ENCODE measurements at places on chromosomes 12 and 14.

DNA sequence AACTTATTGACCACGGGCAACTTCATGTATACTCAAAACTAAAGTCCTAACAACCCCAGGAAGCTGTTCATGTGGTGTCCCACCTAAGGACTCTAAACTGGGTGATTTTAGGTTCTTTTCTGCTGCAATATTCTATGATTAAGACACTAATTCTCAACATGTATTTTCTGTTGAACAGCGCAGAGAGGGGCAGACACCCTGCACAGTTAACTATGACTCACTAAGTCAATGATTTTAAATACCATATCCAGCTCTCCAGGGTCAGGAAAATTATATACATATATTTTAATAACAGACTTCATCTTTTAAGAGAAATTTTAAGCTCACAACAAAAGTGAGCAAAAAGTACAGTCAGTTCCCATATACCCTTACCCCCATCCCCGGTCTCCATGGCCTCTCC, 85.0 kb downstream of the FOXN3 start:
- H3K4me3 ChIP-seq: no peak overlapping the region
- no peaks in the 10 kb centered on the region for H3K36me3 ChIP-seq
- no peaks in the 10 kb centered on the region for H3K4me1 ChIP-seq
- DNase-seq: no peak
- no peaks in the 10 kb centered on the region for H3K27me3 ChIP-seq
- H3K27ac ChIP-seq: no peak overlapping the region

- no peaks in the 10 kb centered on the region for H3K36me3 ChIP-seq
- H3K27me3 ChIP-seq: no peaks in the 10 kb centered on the region
- H3K4me1 ChIP-seq: peaks cover 3% of the 10 kb centered on the region
These were observed 5.5 kb downstream of the CCDC92 start for GRCh38 chr12:123967121-123967586.

DNA sequence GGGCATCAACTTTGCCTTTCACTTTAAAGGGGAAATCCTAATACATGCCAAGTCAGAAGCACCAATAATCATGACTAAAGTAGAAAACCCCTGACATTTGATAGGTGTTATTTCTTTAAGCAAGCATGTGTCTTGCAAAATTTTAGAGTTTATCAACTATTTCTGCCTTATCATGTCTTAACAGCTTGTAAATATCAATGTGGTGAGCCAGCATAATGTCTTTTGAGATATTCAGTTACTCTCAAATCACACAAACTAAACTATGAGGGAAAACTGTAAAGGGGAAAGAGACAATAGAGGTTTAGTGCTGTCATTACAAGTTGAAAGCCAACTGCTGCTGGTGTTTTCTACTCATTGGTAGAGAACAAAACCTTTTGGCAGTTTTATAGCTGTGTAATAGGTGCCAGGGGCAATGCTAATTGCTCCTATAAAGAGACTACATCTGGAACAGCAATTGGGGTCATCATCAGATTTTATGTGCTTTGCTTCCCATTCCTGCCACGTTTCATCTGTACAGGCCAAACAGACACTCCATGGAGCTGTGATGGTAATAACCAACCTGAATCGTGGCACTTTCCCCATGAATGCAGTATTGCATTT, 1027.4 kb downstream of the FSCB start:
- no peak overlapping the region for H3K4me3 ChIP-seq
- no peaks in the 10 kb centered on the region for H3K4me1 ChIP-seq
- H3K27ac ChIP-seq: no peak overlapping the region
- DNase-seq: no peak
- H3K27me3 ChIP-seq: no peaks in the 10 kb centered on the region
- no peaks in the 10 kb centered on the region for H3K36me3 ChIP-seq

GRCh38 chr14:92005019-92005418, 34.8 kb downstream of the TRIP11 start:
- H3K4me1 ChIP-seq: no peaks in the 10 kb centered on the region
- H3K4me3 ChIP-seq: no peak overlapping the region
- no peaks in the 10 kb centered on the region for H3K27me3 ChIP-seq

DNA sequence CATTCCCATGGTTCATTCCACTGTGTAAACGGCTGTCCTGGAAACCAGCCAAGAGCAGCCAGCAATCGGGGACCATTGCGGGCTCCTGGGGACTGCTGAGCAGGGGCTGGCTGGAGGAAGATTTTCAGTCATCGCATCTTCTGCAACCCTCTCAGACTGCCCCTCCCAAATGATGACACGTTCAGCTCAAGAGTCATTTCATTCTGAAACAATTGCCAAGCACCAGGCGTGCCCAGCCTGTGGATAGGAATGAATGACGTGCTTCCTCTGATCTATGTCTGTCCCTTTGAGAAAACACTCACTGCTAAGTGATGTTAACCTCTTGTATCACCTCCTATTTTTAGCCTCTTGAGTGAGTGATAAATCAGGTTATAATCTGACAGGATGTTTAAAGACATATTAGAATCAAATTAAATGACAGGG, 62.0 kb downstream of the NDUFA12 start:
- no peak for DNase-seq
- H3K4me1 ChIP-seq: no peaks in the 10 kb centered on the region
- H3K36me3 ChIP-seq: no peaks in the 10 kb centered on the region
- H3K27me3 ChIP-seq: no peaks in the 10 kb centered on the region

DNA sequence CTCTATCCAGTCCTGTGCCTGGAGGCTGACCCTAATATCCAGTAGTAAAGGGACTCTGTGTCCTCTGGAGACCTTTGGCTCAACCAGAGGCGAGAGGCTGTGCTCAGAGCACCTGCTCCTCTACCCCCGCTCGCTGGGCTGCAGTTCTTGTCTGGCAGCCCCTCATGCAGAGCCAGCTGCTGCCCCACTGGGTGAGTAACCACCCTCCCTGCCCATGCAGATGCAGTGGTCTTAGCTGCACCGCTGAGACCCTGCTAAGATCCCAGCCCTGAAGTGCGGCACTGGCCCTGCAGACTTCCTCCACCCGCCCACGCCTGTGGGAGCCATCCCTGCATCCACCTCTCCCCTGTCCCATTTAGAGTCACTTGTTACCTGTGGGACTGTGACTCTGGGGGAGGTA, 347.5 kb upstream of the SFSWAP start:
- no peak for DNase-seq
- no peak overlapping the region for H3K4me3 ChIP-seq
- peaks cover 34% of the 10 kb centered on the region for H3K27me3 ChIP-seq
- H3K27ac ChIP-seq: no peak overlapping the region
- no peaks in the 10 kb centered on the region for H3K4me1 ChIP-seq
- H3K36me3 ChIP-seq: no peaks in the 10 kb centered on the region

DNA sequence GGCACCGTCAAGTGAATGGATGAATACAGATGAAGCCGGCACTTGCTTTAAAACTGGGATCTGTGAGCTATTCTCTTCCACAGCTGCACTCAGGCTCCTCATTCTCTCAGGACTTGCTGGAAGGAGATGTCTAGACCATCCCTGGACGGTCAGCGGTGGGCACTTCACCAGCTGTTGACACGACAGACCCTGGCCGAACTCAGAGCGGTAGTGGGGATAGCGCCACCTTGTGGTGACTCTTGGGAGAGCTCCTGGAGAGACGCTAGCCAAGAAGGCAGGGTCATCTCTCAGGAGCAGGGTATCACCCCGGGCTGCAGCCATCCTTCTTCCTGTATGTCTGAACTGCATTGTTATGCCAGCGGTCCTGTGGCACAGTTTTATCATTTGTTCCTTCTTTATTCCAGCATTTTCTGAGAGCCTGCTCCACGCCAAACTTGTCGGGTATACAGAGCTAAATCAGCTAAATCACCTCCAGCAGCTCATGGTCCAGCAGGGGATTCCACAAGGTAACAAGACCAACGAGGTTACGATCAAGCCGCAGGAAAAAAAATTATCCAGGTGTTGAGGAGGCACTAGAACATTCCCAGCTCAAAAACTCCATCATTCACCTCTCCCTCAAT, 10.0 kb downstream of the WNT1 start:
- H3K27ac ChIP-seq: no peak overlapping the region
- no peak overlapping the region for H3K4me3 ChIP-seq
- no peaks in the 10 kb centered on the region for H3K4me1 ChIP-seq
- H3K27me3 ChIP-seq: peaks cover 8% of the 10 kb centered on the region

- H3K4me3 ChIP-seq: no peak overlapping the region
- DNase-seq: no peak
- no peaks in the 10 kb centered on the region for H3K36me3 ChIP-seq
- H3K27me3 ChIP-seq: no peaks in the 10 kb centered on the region
- H3K27ac ChIP-seq: peak overlapping the region; percentile 75
These were observed 64.4 kb downstream of the ARF6 start for GRCh38 chr14:49957089-49957852.

GRCh38 chr14:93019367-93019843, 96.3 kb downstream of the ITPK1 start:
- no peak overlapping the region for H3K4me3 ChIP-seq
- H3K27ac ChIP-seq: no peak overlapping the region
- no peak for DNase-seq
- no peaks in the 10 kb centered on the region for H3K36me3 ChIP-seq

DNA sequence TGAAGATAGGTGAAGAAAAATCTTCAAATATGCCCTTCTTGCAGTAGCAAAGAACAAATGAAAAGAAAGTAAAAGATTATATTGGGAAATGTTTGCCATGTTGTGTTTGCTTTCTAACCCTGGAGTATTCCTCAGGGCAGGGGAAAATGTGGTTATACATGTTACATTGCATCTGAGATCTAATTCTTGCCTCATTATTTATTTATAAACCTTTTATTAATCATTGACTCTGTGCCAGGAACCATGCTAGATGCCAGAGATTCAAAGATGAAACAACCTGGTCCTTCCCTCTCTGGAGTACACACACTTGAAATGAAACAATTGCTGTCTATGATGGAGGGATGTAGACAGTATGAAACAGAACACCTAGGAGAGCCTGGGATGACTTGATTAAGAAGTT, 128.1 kb upstream of the HMGA2 start:
- H3K27ac ChIP-seq: 0 out of 2 replicates have a peak overlapping the region, but pooled peaks have one; percentile 31
- H3K4me1 ChIP-seq: peaks cover 14% of the 10 kb centered on the region
- no peaks in the 10 kb centered on the region for H3K36me3 ChIP-seq
- no peak for DNase-seq

GRCh38 chr14:22218728-22219127, 370.3 kb downstream of the DAD1 start:
- H3K4me3 ChIP-seq: no peak overlapping the region
- H3K36me3 ChIP-seq: no peaks in the 10 kb centered on the region
- H3K27me3 ChIP-seq: no peaks in the 10 kb centered on the region
